Hematopoietic multipotent progenitor cell treated with erythropoietin and hydrocortisone succinate and interleukin-3 and kit ligand, for 4 days (in vitro differentiated cells): ENCODE measurements at places on chromosomes 6 and 20.

DNA sequence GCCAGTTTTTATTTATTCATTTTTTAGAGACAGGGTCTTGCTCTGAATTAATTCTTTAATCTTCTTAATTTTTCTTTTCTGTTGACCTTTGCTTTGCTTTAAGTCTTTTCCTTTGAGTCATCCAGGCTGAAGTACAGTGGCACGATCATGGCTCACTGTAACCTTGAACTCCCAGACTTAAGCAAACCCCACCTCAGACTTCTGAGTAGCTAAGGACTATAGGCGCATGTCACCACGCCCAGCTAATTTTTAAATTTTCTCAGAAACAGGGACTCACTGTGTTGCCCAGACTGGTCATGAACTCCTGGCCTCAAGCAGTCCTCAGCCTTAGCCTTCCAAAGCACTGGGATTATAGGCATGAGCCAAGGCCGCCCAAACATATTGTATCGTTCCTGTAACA lies 71.3 kb upstream of the GNRH2 start:
- DNase-seq = no peak

- DNase-seq = no peak
Observed at GRCh38 chr6:139863964-139864363, 489.5 kb upstream of the CITED2 start.

- DNase-seq = no peak
Observed at GRCh38 chr20:16580620-16581019, 7.4 kb upstream of the KIF16B start.

DNA sequence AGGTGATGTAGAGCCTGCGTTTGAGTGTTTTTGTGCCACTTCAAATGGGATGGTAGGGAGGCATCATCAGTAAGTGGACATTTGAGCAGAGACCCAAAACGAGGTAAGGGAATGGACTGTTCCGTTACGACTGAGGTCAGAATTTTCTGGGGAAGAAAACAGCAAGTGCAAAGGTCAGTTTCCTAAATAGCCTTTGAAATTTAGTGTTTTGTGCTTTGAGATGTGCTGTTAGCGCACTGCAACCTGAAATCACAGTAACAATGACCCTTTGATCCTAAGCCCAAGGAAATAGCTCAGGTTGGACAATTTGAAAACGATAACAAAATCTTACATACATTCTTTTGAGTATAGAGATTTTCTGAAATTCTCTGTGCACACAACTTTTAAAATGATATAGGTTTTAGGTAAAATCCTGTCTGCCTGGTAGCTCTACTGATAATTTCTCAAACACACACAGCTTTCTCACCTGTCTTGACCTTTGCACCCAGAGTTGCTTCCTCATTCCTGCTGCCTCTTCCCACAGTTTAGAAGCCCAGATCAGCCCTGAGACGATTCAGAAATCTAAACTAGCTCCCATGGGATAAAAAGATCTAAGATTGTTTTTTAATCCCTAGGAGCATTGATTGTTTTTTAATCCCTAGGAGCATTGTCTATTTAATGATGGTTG lies 22.1 kb downstream of the DCBLD1 start:
- no peak for DNase-seq

GRCh38 chr6:42555477-42556457 lies 8.1 kb upstream of the UBR2 start:
- DNase-seq = peak; percentile 83

- peak; percentile 84 for DNase-seq
Observed at GRCh38 chr20:64077876-64078551, 1.3 kb downstream of the RGS19 start.

GRCh38 chr6:122753000-122753687 lies 26.4 kb upstream of the FABP7 start:
- DNase-seq = no peak
